Right renal cortex interstitium (tissue), 3 donors: ENCODE measurements at places on chromosomes 11 and 22. TPM values are rescaled to one million over a fixed set of nuclear protein-coding genes. Genes with fewer than 3 reads are reported as not detected.

DNA sequence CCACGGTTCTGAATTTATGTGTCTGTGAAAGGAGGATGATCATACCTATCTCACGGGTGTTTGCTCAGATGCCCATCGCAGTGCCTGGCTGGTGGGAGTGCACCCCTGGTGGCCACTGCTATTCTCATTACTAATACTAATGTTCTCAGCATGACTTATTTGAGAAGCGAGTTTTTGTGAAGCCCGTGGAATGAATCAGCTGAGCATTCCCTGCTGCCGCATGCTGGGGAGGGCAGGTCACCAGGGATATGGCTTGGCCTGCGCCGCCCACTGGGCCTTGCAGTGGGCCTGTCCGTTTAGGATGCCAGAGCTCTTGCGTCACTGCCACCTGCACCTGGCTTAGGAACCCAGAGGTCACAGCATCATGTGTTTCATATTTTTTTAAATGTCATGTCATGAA, 16.9 kb downstream of the CTTN start:
- DNase-seq, result no peak

DNA sequence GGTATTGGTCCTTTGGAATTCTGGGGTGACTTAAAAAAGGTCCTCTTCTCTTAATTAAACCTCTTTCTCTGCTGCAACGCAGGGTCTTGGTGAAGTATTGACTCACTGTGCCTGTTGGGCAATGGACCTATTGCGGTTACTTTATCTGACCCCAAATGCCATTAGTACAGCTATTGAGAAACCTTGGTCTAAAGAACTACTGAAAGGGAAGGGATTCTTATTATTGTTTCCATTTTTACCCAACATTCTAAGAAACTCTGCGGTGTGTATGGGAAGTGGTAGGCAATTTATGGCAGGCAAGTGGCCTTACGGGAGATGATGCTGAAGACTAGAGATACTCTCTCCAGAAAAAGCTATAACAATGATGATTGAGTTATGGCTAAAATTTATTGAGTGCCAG, 12.5 kb downstream of the SLC6A5 start:
- DNase-seq, result no peak

DNA sequence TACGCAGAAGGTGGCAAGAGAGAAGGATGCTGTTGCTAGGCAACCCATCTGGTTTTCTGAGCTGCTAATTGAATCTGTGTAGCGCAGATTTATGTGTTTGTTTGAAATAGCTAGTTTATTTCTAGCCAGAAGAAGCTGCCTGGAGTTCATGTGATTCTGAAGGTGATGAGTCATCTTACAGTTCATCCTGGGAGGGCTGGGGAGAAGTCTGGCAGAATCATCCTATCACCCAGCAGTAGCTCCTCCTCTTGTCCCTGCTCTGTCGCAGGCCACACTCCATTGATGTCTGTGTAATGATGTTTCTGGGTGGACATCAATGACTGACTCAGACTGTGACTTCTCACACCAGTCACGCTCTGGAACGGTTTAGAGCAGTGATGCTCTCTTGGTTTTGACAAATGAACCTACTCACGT, 4.8 kb upstream of the FBXO7 start:
- no peak for DNase-seq

DNA sequence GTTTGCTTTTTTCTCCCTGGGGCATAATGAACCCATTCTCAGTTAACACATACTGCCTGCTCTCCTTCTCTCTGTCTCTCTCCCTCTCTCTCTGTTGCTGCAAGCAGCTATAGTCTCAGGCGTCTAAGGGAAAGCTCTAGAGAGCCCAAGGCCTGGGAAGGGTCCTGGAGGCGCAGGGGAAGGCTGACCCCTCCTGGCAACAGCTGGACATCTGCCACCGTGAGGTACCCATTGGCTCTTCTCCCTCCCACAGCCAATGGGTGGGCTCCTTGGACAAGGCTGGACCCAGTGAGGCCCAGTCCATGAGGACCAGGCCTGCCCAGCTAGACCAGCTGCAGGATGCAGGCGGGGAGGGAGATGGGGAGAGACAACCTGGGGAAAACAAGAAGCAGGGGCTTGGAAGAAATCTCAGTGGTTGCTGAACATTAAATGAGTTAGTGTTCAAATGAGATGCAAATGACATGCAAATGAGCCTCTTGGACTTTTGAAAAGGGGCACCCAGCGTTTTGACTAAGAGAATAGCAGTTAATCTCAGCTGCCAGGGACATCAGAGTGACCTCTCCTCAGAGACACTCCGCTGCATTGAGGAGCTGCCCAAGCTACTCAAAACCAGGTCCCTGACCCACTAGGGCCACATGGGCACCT, 349.7 kb downstream of the BUD13 start:
- DNase-seq, result no peak

- DNase-seq, result no peak
These were observed 12.2 kb downstream of the RPS6KA4 start for GRCh38 chr11:64371201-64371600.

DNA sequence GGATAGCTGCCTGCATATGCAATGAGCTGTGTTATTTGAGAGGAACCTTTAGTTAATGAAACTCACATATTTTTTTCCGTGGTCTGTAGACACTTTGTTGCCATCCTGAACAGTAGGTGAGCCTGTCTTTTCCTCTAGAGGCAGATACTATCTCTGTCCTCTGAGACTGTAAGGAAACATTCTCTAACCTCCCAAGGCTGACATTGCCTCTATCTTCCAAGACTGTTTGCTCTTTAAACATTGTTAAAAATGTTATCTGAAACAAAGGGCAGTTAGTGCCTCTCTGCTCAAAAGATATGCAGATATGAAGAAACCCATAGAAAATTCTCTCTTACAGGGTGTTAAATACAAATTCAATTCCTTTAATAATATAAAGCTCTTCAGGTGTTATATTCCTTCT, 963.8 kb upstream of the CNTN5 start:
- DNase-seq, result no peak

The NPAS4 gene
- polyA plus RNA-seq, result 0.11 TPM

The C22orf31 gene
- 0.95 TPM for polyA plus RNA-seq

The APOBEC3C gene
- polyA plus RNA-seq, result 9.5 TPM

The CBLIF gene
- not detected for polyA plus RNA-seq
